Suprapubic skin (tissue), 4 donors: ENCODE measurements at places on chromosomes 12 and 14. TPM values are rescaled to one million over a fixed set of nuclear protein-coding genes. Genes with fewer than 3 reads are reported as not detected.

DNA sequence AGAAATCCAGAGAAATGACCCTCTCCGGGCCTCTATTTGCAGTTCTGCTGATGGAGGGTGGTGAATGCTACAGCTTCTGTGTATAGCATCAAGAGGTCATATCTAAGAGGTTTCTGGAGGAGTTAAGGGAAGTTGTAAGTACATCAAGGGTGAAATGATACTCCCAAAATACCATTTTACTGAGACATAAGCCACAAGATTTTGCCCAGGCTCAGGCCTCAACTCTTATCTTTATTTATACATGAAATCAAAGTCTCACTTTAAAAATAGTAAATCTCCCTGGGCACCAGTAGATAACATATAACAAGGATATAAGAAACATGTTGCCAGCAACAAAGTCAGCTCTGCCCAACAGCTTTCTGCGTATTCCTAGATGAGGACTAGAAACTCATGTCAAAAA lies 40.4 kb downstream of the NIN start:
- no peak for DNase-seq
- H3K36me3 ChIP-seq: peaks cover 28% of the 10 kb centered on the region
- no peaks in the 10 kb centered on the region for H3K4me1 ChIP-seq
- H3K4me3 ChIP-seq: no peak overlapping the region
- no peak overlapping the region for H3K27ac ChIP-seq
- H3K27me3 ChIP-seq: no peaks in the 10 kb centered on the region

DNA sequence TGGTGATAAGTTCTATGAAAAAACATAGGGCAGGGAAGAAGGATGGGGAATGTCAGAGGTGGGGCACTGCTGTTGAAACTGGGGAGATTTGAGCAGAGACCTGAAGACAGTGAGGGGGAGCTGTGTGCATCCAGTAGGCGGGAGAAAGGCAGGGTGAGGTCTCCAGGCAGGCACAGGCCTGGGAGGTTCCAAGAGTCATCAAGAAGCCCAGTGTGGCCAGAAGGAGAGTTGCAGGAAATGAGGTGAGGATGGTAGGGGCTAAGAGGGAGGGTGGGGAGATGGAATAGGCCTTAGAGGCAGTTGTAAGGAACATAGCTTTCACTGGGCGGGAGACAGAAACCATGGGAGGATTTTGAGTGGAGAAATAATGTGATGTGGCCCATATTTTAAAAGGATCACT lies 341.8 kb downstream of the GLT1D1 start:
- no peak overlapping the region for H3K4me3 ChIP-seq
- no peak overlapping the region for H3K27ac ChIP-seq
- no peaks in the 10 kb centered on the region for H3K36me3 ChIP-seq
- no peaks in the 10 kb centered on the region for H3K27me3 ChIP-seq
- DNase-seq: no peak
- H3K4me1 ChIP-seq: no peaks in the 10 kb centered on the region

The SYCP3 gene
- 0.24 TPM for total RNA-seq

The NUMB gene
- total RNA-seq: 83.4 TPM
